Stimulated activated CD4-positive, alpha-beta T cell treated with anti-CD3 and anti-CD28 coated beads, Interleukin-12 subunit alpha, Interleukin-12 subunit beta, amount 100 ng/mL, for 4 hours (primary cell): ENCODE measurements at places on chromosomes 11 and 22.

GRCh38 chr11:46682773-46683752 is 17.4 kb downstream of the ARHGAP1 start:
- no peak for DNase-seq

- DNase-seq: no peak
These were observed 8.8 kb downstream of the BCL9L start for GRCh38 chr11:118916842-118917388.

- no peak for DNase-seq
These were observed 5.1 kb upstream of the DRG1 start for GRCh38 chr22:31394326-31394725.

DNA sequence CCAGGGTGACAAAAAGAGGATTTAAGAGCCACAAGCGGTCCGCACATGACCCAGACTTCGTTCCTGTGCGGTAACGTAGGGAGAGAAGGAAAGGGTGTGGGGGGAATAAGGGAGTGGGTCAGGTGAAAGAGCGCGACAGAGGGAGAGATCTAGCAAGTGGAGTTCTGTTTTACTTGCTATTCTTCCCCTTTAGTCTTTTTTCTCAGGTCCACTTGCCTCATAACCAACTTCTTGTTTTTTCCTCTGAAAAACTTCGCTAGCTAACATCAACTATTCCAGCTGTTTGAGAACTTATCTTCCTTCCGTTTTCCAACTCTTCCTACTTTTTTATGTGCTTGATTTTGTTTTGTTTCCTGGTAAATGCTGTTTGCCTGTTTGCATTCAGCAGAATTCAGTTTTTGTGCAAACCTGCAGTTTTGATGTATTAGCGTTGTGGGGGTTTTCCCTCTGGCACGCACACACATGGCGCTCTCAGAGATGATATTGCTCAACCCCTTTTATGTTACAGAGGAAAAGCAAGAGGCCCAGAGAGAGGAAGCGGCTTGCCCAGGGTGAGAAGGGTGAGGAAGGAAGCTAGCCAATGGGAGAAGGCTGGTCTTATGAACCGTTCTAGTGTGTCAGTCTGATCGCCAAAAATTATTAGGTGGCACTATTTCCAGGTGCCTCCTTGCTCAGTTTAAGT is 592 bp upstream of the CTSC start:
- DNase-seq: peak; percentile 31

DNA sequence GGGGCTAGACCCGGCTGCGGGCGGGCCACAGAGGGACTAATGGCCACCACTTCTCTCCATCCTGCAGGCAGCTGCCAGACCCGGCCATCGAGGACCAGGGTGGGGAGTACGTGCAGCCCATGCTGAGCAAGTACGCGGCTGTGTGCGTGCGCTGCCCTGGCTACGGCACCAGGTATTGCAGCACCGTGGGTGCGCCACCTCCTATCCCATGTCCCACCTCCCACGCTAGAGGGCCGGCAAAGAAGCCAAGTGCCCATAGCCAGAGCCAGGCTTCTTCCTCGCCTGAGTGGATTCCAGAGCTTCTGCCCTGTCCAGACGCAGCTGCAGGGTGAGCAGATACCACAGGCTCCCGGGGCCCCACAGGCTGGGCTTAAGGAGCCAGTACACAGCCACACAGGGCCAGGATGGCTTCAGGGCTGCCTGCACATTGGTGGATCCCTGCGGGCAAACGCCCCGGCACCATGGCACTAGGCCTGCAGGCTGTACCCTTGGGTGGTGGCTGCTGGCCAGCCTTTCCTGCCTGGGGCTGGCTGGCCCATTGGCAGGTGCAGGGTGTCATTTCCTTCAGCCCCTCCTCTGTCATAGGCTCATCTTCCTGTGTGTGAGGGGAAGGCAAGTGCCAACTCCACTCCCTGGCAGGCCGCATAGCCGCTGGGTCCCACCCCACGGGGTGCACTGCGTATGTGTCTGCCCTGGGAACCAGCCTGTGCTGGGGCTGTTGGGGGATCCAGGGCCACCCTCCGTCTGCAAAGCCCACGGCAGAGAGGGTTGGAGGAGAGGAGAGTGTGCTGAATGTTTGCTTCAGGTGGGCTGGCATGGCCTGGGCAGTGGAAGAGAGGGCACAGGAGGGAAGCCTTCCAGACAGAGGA is 16.5 kb upstream of the DGCR8 start:
- DNase-seq: no peak

DNA sequence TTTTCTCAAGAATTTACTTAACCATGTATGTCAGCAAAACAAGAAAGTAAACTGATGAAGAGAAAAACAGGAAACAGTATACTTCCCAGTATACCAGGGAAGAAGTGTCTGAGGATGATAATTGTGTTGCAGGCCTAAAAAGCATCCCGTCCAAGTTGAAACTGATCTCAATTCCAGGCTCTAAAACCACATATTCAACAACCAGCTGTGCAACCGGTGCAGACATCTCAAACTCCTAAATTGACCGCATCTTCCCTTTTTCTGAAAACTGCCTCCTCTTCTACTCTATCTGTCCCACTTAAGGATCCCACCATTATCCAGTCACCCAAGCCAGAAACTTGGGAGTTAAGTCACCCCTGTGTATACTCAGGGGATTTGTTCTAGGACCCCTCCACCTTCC is 47.2 kb downstream of the CCDC83 start:
- DNase-seq: no peak

DNA sequence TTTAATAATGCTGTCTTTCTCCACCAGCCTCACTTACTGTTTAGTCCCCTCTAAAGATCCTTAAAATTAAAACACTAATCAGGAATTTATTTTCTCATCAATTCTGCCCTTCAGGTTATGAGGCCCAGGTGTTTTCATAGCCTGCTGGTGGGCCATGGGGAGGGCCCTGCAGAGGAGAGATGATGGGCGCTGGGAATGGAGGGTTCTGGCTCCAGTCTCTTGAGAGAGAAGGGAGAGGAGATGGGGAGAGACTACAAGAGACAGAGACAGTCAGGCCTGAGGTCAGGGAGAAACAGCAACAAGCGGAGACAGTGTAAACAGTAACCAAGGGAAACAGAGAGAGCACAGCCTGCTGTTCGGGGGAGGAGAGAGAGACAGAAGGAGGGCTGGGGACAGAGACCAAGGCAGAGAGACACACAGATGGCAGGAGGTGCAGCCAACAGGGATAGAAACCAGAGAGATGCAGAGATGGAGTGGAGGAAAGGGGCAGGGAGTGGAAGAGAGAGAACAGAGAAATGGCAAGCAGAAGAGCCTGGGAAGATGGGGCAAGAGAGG is 187.3 kb upstream of the SYT13 start:
- DNase-seq: no peak

- DNase-seq: no peak
These were observed 158.5 kb downstream of the WNT11 start for GRCh38 chr11:76047766-76048165.

DNA sequence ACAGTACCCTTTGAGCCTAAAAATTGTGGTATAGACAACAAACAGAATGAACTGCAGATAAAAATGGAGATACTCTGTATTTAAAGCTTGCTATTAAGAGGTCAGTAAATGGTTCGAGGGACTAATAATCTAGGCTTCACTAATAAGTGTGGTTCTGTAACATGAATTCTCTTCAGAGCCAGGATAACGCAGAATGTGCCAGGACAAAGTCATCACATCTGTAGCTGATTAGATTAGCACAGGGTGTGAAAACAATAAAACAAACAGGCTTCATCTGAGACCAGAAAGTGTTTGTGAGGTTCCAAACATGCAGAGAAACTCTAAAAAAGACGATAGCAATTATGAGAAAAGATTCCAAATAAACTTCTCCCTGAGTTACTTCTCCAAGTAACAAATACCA is 89.1 kb upstream of the LUZP2 start:
- no peak for DNase-seq

DNA sequence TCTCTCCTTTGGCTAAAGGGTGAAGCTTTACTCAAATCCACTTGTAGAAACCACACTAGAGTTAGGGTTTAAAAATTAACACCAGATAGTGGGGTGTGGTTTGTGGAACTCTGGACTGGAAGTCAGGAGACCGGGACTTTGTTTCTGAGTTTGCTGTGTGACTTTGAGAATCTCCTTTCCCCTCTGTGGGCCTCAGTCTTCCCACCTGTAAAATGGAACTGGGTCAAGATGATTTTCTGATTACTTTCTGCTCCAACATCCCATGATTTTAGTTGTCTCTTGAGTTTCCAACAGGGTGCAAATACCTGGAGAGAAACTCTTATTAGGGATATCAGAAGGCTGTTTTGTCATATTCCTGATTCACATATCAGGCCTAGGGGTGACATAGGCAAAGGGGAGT is 301.0 kb downstream of the MIAT start:
- no peak for DNase-seq

DNA sequence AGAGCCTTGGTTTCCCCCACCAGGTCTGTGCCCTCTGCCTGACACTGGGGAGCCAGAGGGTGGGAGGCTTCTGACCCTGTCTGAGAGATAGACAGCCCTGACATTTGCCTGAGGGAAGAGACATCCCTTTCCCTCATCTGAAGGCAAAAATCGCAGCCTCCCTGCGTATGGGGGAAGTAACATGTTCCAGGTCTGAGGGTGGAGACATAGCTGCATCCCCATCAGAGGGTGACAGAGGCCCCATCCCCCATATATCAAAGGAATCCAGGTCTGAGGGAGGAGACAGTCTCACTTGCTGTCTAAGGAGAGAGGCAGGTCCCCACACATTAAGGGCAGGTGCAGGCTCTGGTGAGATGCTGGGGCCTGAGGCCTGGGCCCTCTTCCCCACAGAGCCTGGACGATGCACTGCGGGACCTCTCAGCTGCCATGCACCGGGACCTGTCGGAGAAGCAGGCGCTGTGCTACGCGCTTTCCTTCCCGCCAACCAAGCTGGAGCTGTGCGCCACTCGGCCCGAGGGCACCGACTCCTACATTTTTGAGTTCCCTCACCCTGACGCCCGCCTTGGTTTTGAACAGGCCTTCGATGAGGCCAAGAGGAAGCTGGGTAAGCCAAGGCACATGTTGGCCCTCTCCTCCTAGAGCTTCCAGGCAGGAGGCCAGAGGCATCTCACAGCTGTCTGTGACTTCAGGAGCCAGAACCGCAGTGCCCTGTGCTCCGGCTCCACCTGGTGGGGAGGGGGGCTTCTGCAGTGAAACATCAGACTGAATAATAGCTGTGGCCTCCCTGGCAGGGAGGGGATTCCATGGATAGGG is 16.1 kb upstream of the RELT start:
- no peak for DNase-seq

- DNase-seq: no peak
These were observed 275.3 kb downstream of the ETS1 start for GRCh38 chr11:128311742-128312719.

GRCh38 chr11:11510939-11511338 is 110.9 kb downstream of the GALNT18 start:
- no peak for DNase-seq

- DNase-seq: no peak
These were observed 26.1 kb downstream of the GDPD5 start for GRCh38 chr11:75499423-75500190.

GRCh38 chr22:46125816-46126765 is 24.2 kb upstream of the PPARA start:
- DNase-seq: no peak

- DNase-seq: no peak
These were observed 54.1 kb downstream of the CEP164 start for GRCh38 chr11:117381481-117382387.

GRCh38 chr11:20731676-20732215 is 62.4 kb downstream of the NELL1 start:
- no peak for DNase-seq

- DNase-seq: no peak
These were observed 90.5 kb upstream of the POU2AF2 start for GRCh38 chr11:111155021-111155420.

DNA sequence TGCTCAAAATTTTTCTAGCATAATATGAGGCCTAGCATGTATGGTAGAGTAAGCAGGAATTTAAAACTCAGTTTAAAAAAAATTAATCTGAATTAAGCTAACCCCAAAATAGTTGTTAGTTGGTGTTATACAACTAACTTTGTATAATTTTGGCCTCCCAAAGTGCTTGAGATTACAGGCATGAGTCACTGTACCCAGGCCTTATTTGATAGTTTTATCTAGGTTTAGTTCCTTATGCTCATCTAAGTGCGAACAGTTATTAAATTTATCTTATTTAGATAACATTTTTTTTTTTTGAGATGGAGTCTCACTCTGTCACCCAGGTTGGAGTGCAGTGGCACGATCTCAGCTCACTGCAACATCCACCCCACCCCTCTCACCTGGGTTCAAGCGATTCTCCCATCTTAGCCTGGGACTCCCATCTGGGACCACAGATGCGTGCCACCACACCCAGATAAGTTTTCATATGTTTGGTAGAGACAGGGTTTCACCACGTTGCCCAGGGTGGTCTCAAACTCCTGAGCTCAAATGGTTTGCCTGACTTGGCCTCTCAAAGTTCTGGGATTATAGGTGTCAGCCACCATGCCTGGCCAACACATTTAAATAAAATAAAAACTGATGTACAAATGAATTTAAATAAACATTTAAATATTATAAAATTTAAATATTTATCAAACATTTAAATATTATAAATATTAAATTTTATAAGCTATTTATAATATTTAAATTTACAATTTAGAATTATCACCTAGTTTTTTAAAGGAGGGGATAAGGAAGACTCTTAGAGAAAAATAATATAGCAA is 7.5 kb downstream of the IL18 start:
- DNase-seq: no peak

- DNase-seq: no peak
These were observed 125.7 kb downstream of the PARVA start for GRCh38 chr11:12503039-12503484.

GRCh38 chr22:37166675-37167066 is 17.0 kb upstream of the IL2RB start:
- DNase-seq: peak; percentile 85
